ENCODE measurements at places on chromosomes 1 and 21.

DNA sequence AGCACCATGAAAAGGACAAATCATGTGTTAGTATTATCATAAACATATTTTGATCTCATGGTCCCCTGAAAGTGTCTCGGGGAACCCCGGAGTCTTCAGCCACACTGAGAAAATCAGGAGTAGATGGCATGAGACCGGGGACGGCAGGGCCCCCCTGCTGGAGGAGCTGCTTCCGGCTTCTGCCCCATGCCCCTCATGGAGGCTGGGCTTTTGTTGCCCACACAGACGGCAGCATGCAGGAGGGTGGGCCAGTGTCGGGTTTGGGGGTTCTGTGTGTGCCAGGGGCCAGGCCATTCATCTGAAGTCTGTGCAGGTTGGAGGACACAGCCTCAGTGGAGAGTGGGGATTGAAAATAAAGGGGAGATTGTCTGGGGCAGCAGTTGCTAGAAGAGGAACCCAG lies 75.1 kb upstream of the CD34 start:
- peaks cover 29% of the 10 kb centered on the region for H3K27me3 ChIP-seq
- DNase-seq: no peak
- no peaks in the 10 kb centered on the region for H3K36me3 ChIP-seq
- H3K4me3 ChIP-seq: no peak overlapping the region

- no peak for DNase-seq
- H3K4me1 ChIP-seq: peaks cover 6% of the 10 kb centered on the region
- no peaks in the 10 kb centered on the region for H3K36me3 ChIP-seq
- H3K27ac ChIP-seq: no peak overlapping the region
These were observed 2.1 kb downstream of the TESK2 start for GRCh38 chr1:45488666-45489377.

- no peaks in the 10 kb centered on the region for H3K36me3 ChIP-seq
- H3K4me3 ChIP-seq: no peak overlapping the region
- DNase-seq: no peak
- H3K4me1 ChIP-seq: no peaks in the 10 kb centered on the region
- no peak overlapping the region for H3K27ac ChIP-seq
- H3K27me3 ChIP-seq: peaks cover 1% of the 10 kb centered on the region
These were observed 565.7 kb upstream of the PLXNA2 start for GRCh38 chr1:208809876-208810275.

DNA sequence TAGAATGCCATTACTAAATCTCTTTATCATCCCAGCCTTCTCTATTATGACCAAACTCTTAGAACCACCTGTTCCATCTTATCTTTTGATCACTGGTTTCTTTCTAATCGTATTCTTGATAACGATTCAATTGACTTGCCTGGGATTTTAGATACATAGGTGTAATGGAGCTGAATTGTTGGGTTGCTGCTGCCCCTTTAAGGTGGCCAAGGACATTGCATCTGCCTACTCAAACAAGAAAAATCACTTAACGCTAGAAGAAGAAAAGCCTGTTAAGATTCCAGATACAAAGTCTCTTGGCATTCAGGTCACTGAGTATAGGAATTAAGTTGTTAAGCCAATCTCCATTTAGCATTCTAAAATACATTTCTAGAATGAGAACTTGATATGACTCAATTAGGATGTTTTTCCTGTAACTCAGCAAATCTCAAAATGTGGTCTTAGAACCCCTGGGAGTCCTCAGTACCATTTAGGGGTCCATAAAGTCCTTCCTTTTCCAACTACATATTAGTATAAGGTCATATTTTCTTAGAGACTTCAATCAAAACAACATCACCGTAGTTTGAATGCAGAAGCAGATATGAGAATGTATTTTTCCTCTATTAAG lies 12.4 kb downstream of the NEXN start:
- H3K4me1 ChIP-seq: no peaks in the 10 kb centered on the region
- H3K4me3 ChIP-seq: no peak overlapping the region
- no peaks in the 10 kb centered on the region for H3K27me3 ChIP-seq
- H3K27ac ChIP-seq: no peak overlapping the region
- no peaks in the 10 kb centered on the region for H3K36me3 ChIP-seq
- DNase-seq: peak; percentile 27

DNA sequence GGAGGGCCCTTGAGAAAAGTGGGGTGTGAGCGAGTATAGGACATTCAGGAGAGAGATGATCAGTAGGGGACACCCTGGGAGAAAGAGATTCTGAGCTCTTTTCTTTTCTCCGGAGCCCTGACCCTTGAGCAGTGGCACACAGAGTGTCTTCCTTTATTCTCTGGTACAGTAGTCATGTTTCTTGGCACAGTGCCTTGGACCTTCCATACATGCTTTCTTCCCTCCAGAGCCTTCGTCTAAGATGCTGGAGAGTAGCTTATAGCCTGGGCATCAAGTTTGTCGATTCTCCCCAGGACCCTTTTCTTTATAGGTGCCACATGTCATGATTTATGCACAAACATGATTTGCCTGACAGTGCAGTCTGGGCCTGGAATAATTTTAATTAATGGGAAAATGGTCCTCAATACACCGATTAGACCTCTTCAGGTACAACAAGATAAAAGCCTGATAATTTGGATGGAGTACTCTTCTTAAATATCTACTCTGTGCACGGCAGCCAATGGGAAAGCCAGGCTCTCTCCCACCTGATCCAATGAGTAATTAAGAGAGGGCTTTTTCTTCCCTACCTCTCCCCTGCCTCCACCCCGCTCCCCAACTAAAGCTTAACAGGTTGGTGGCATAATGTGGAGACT lies at the start of gene TBX19:
TBX19 (plus strand) TSS at position 582 of the 632 bp plus-strand sequence. CDS start 214 bp downstream, outside the sequence.
- no peaks in the 10 kb centered on the region for H3K27me3 ChIP-seq
- peaks cover 8% of the 10 kb centered on the region for H3K36me3 ChIP-seq
- no peak within 1 kb of the TSS for H3K27ac ChIP-seq
- no peak within 1 kb of the TSS for H3K4me3 ChIP-seq
- no peak for DNase-seq

GRCh38 chr1:244435562-244436205 lies 16.0 kb downstream of the ADSS2 start:
- DNase-seq: peak; percentile 53
- H3K4me1 ChIP-seq: peaks cover 45% of the 10 kb centered on the region
- no peak overlapping the region for H3K4me3 ChIP-seq
- no peaks in the 10 kb centered on the region for H3K27me3 ChIP-seq

- DNase-seq: no peak
- H3K36me3 ChIP-seq: no peaks in the 10 kb centered on the region
- H3K27ac ChIP-seq: peak overlapping the region; percentile 28
- H3K27me3 ChIP-seq: no peaks in the 10 kb centered on the region
These were observed 663 bp downstream of the ATP13A2 start for GRCh38 chr1:17011092-17011438.

DNA sequence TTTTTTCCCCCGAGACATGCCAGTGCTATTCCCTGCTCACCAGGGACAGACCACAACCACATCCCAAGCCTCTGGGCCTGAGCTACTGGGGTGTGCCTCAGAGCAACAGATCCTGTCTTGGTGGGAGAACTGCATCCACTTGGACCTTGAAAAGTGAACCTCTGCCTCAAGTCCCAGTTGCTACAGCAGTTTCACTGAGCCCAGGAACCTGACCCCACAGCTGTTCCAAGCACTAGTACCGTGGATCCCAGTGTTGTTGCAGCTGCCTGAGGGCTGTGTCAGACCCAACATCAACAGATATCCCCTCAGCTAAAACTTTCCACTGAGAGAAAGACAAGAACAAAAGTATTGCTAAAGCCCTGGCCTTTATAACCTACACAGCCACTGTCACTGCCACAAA lies 373.0 kb downstream of the PLPP3 start:
- no peaks in the 10 kb centered on the region for H3K27me3 ChIP-seq
- H3K36me3 ChIP-seq: no peaks in the 10 kb centered on the region
- H3K4me3 ChIP-seq: no peak overlapping the region
- no peaks in the 10 kb centered on the region for H3K4me1 ChIP-seq
- DNase-seq: no peak

- H3K27me3 ChIP-seq: no peaks in the 10 kb centered on the region
- H3K4me3 ChIP-seq: peak overlapping the region; percentile 98
- peak overlapping the region; percentile 97 for H3K27ac ChIP-seq
- peak; percentile 72 for DNase-seq
- H3K4me1 ChIP-seq: peaks cover 31% of the 10 kb centered on the region
- H3K36me3 ChIP-seq: peaks cover 36% of the 10 kb centered on the region
These were observed 1.2 kb downstream of the SARS1 start for GRCh38 chr1:109214695-109215623.

GRCh38 chr1:1869469-1869868 lies 21.4 kb downstream of the GNB1 start:
- H3K27me3 ChIP-seq: no peaks in the 10 kb centered on the region
- H3K4me3 ChIP-seq: no peak overlapping the region
- H3K4me1 ChIP-seq: peaks cover 60% of the 10 kb centered on the region
- peak overlapping the region; percentile 15 for H3K27ac ChIP-seq
- DNase-seq: no peak

- H3K36me3 ChIP-seq: peaks cover 22% of the 10 kb centered on the region
- peak overlapping the region; percentile 95 for H3K4me3 ChIP-seq
- no peak for DNase-seq
- peak overlapping the region; percentile 98 for H3K27ac ChIP-seq
- no peaks in the 10 kb centered on the region for H3K27me3 ChIP-seq
These were observed 580 bp downstream of the RBM34 start for GRCh38 chr1:235160383-235160956.

GRCh38 chr1:91701472-91701869 lies 184.5 kb downstream of the TGFBR3 start:
- no peaks in the 10 kb centered on the region for H3K27me3 ChIP-seq
- peaks cover 10% of the 10 kb centered on the region for H3K36me3 ChIP-seq
- no peak for DNase-seq
- peaks cover 28% of the 10 kb centered on the region for H3K4me1 ChIP-seq

- H3K4me1 ChIP-seq: no peaks in the 10 kb centered on the region
- no peaks in the 10 kb centered on the region for H3K36me3 ChIP-seq
- no peak overlapping the region for H3K27ac ChIP-seq
- H3K27me3 ChIP-seq: no peaks in the 10 kb centered on the region
These were observed 92.5 kb downstream of the DSCAM start for GRCh38 chr21:40754466-40754865.

- no peak for DNase-seq
- no peak overlapping the region for H3K4me3 ChIP-seq
- no peaks in the 10 kb centered on the region for H3K27me3 ChIP-seq
- H3K4me1 ChIP-seq: peaks cover 7% of the 10 kb centered on the region
These were observed 9.9 kb upstream of the COA7 start for GRCh38 chr1:52707927-52708655.

DNA sequence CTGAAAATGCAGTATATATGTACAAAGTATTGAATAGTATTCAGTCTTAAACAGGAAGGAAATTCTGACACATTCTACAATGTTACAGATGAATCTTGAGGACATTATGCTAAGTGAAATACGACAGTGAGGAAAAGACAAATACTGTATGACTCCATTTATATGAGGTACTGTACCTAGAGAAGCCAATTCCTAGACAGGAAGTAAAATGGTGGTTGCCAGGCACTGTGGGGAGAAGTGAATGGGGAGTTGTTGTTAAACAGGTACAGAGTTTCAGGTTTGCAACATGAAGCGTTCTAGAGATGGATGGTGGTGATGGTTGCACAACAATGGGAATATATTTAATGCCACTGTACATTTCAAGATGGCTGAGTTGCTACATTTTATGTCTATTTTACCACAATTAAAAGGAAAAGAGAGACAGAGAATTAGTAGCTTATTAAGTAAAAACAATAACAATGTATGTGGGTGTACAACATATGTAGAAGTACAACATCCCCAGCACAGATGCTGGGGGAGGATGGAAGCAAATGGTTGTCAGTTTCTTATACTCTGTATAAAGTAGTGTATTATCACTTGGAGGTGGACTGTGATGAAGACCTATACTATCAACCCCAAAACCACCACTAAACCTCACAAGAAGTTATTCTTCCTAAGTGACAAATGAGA lies 3.9 kb upstream of the RAB4A start:
- no peak overlapping the region for H3K27ac ChIP-seq
- H3K27me3 ChIP-seq: no peaks in the 10 kb centered on the region
- H3K36me3 ChIP-seq: no peaks in the 10 kb centered on the region
- no peak overlapping the region for H3K4me3 ChIP-seq

- DNase-seq: no peak
- H3K27ac ChIP-seq: no peak overlapping the region
- H3K4me3 ChIP-seq: no peak overlapping the region
- no peaks in the 10 kb centered on the region for H3K4me1 ChIP-seq
These were observed 456.1 kb upstream of the PROX1 start for GRCh38 chr1:213531369-213532310.

DNA sequence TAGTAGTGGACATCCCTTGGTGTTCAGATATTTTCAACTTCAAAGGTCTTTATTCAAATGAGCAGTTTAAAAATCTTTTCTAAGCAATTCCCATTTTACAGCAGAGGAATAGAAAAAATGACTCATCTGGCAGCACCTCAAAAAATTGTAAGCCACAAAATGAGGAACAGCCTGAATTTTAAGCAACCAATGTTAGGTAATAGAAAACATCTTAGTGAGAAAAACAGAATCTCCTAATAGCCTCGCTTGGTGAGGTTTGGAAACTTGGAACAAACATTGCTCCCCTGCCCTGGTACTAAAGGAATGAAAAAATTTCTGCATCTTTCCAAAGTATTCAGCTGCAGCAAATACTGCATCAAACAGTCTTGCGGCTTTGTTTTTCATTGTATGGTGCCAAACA lies 264.4 kb downstream of the NTNG1 start:
- no peak for DNase-seq
- H3K4me3 ChIP-seq: no peak overlapping the region
- H3K27me3 ChIP-seq: no peaks in the 10 kb centered on the region
- no peaks in the 10 kb centered on the region for H3K36me3 ChIP-seq

GRCh38 chr1:230287674-230288315 lies 138.3 kb downstream of the PGBD5 start:
- no peak overlapping the region for H3K27ac ChIP-seq
- no peak for DNase-seq
- H3K36me3 ChIP-seq: no peaks in the 10 kb centered on the region

- no peak for DNase-seq
- H3K27me3 ChIP-seq: peaks cover 11% of the 10 kb centered on the region
- H3K27ac ChIP-seq: no peak overlapping the region
- no peaks in the 10 kb centered on the region for H3K4me1 ChIP-seq
- no peaks in the 10 kb centered on the region for H3K36me3 ChIP-seq
These were observed 134.5 kb upstream of the MAGI3 start for GRCh38 chr1:113255720-113256347.

GRCh38 chr1:201507360-201507675 lies 395 bp upstream of the CSRP1 start:
- no peak for DNase-seq
- no peaks in the 10 kb centered on the region for H3K36me3 ChIP-seq
- H3K27ac ChIP-seq: peak overlapping the region; percentile 72
- peaks cover 37% of the 10 kb centered on the region for H3K4me1 ChIP-seq
- H3K27me3 ChIP-seq: no peaks in the 10 kb centered on the region

DNA sequence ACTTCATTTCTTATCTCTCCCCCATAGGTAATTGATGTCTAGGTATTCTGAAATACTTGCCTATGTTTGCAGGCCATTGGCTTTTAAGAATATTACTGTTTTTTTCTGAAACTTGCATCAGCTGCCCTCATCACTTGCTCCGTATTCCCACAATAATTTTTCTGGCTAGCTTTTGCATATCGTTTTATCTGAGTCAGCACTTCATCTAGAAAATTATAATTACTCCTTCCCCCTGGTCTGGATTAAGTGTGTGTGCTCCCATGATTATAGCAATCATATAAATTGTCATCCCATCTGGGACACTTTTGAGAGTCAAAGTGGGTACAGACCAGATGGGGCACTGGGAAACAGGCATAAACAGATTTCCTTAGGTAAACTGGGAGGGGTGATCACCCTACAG lies 583.2 kb upstream of the B3GALT2 start:
- H3K4me1 ChIP-seq: peaks cover 4% of the 10 kb centered on the region
- no peak for DNase-seq
- H3K36me3 ChIP-seq: no peaks in the 10 kb centered on the region
- H3K4me3 ChIP-seq: no peak overlapping the region
- no peaks in the 10 kb centered on the region for H3K27me3 ChIP-seq
